ENCODE measurements at places on chromosomes 5 and 9. TPM values are rescaled to one million over a fixed set of nuclear protein-coding genes. Genes with fewer than 3 reads are reported as not detected.

Gene KCNV2
- total RNA-seq: not detected

Gene KCNIP1
- not detected for total RNA-seq

DNA sequence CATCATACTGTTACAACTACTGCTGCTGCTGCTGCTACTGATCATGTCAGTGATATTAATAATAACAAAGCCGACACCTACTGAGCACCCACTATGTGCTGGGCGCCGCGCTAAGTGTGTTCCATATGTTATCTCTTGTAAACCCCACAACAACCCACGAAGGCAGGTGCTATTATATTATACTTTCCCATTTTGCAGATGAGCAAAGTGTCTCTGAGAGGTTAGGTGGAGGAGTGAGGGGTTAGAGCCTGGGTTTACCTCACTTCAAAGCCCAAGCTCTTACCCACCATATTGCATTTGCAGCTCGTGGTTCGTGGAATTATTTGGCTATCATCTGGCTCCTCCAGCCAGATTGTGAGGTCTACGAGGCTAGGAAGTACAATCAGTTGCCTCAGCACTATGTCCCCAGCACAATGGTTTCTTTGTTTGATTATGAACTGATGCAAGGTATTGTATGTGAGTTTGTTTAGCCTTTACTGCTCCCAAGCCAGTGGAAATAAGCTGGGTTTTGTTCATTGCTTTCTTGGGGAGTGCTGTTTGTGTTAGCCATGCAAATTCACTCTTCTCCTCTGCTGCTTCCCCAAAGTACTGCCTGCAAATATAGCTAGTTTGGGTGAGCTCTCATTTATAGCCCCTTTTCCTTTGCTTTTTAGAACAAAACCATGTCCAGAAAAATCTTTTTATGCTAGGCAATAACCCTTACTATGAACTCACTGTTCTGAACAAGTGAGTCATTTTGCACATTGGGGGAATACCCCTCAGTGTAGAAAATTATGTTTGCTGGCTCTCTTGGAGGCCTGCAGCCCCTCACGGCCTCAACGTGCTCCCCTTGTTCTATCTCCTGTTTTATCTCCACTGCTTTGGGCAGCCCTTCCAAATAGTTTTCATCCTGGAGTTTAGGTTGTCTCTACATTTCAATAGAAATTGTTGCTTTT lies 47.9 kb downstream of the ALG2 start:
- DNase-seq: no peak

DNA sequence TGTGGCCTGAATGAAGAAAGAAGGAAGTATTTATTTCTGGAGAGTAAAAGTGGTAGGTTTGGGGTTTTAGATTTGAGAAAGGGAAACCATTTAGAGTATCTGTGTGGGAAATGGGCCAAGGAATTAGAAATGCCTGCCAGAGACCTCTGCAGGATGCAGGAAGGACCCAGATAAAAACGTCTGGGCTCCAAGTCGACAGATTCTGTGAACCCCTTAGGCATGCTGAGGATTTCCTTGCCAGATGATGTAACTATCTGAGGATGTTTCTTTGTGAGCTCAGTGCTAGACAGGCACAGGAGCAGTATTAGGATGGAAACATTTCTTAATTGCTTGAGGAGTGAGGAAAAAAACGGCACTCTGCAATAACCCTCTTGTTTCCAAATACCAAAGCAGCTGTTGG lies 251.8 kb upstream of the DMRT1 start:
- DNase-seq: no peak

DNA sequence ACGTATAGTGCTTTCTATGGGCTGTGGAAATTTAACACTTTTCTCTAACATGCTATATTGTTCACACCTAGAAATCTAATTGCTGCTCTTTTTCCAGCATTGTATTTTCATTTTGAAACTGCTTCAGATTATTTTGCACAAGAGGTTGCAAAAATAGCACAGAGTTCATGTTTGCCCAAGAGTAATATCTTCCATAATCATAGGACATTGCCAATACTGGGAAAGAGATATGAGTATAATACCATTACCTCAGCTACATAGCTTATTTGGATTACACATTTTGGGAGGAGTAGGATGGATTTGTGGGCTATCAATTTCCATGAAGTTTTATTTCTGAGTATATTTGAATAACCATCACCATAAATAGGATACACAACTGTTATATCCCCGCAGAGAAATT lies 717.1 kb downstream of the CDH9 start:
- DNase-seq: no peak

GRCh38 chr5:15691521-15691920 lies 191.5 kb downstream of the FBXL7 start:
- DNase-seq: no peak
